ENCODE measurements at places on chromosomes 6 and 20.
A peak's percentile ranks its signal among the peaks of the same experiment; 100 is the strongest.

- peak; percentile 69 for DNase-seq
These were observed 15.7 kb downstream of the NRSN2 start for GRCh38 chr20:362271-363254.

DNA sequence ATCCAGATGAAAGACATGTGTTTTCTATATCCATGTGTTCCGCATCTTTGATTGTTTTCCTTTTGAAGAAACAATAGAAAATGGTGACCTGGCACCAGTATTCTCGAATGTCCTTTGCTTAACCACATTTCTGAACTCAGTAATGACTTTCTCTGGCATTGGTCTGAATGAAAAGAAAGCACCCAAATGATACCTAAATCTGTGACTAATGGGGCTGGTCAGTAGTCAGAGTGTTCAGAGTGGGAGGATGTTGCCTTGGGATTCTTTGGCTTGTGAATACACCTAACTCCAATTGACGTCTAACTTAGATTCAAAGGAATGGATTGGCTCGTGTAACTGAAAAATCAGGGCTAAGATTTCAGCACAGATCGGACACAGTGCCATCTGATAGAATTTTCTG, 27.1 kb downstream of the PARD6B start:
- DNase-seq, result no peak

- DNase-seq, result no peak
These were observed 19.2 kb downstream of the JAG1 start for GRCh38 chr20:10654630-10655029.

GRCh38 chr6:113819169-113819830, 37.8 kb upstream of the MARCKS start:
- no peak for DNase-seq

GRCh38 chr6:108395297-108395696, 100.4 kb downstream of the AFG1L start:
- DNase-seq, result no peak
